ENCODE measurements at places on chromosomes 13 and 19. TPM values are rescaled to one million over a fixed set of nuclear protein-coding genes. Genes with fewer than 3 reads are reported as not detected.

DNA sequence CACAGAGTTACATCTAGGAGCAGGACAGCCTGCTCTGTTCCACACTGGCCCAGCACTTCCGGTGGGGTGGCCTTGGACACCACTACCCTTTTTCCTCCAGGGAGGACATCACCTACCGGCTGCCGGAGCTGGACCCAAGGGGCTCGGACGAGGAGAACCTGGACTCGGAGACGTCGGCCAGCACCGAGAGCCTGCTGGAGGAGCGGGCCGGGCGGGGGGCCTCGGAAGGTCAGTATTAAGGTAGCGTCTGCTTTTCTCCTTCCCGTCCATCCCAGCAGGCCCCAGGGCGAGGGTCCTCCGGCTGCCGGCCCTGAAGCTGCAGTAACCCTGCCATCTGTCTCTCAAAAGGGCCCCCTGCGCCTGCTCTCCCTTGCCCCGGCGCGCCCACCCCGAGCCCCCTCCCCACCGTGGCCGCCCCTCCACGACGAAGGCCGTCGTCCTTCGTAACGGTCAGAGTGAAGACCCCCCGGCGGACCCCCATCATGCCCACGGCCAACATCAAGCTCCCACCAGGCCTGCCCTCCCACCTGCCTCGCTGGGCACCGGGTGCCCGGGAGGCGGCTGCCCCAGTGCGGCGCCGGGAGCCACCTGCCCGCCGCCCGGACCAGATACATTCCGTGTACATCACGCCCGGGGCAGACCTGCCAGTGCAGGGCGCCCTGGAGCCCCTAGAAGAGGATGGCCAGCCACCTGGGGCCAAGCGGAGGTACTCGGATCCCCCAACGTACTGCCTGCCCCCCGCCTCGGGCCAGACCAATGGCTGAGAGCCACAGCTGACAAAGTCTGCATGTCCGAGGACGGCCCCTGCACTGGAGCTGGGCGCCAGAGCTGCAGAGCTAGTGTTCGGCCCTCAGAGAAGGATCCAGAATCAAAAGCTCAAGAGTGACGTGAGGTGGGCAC is 3.4 kb upstream of the USE1 start:
- H3K27me3 ChIP-seq: no peaks in the 10 kb centered on the region
- no peak for DNase-seq
- H3K27ac ChIP-seq: no peak overlapping the region
- H3K36me3 ChIP-seq: peaks cover 8% of the 10 kb centered on the region

PLVAP gene
- not detected for total RNA-seq

GRCh38 chr19:35070471-35070870 is 28.9 kb downstream of the HPN start:
- H3K36me3 ChIP-seq: no peaks in the 10 kb centered on the region
- H3K4me1 ChIP-seq: peaks cover 5% of the 10 kb centered on the region
- no peak overlapping the region for H3K4me3 ChIP-seq

HSD17B14 gene
- 11.6 TPM for total RNA-seq

DNA sequence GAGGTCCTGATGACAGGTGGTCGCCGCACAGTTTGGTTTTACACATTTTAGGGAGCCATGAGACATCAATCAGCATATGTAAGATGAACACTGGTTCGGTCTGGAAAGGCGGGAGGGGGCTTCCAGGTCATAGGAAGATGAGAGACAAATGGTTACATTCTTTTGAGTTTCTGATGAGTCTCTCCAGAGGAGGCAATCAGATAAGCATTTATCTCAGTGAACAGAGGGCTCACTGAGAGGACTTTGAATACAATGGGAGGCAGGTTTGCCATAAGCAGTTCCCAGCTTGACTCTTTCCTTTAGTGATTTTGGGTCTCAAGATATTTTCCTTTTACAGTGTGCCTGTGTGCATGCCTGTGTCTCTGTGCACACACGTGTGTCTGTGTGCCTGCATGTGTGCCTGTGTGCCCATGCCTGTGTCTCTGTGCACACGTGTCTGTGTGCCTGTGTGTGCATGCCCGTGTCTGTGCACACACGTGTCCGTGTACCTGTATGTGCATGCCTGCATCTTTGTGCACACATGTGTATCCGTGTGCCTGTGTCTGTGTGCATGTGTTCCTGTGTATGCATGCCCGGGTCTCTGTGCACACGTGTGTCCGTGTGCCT is 35.5 kb upstream of the TMEM255B start:
- DNase-seq: no peak
- H3K27ac ChIP-seq: no peak overlapping the region
- H3K4me3 ChIP-seq: peak overlapping the region; percentile 54

DNA sequence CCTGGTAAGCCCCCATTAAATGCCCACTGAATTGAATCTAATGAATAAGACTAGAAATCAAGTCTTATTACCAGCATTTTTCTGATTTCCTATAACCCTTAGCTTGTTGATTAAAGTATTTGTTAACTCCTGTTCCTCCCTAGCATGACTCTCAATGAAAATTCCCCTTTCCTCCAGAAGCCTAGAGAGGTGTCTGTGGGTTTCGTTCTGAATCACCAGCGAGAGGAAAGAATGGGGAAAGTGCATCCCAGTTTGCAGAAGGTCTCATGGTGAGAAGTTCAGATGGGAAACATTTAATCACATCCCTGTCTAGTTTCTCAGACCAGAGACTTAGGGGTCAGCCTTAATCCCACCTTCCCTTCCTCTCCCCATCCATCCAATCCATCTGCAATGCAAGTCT is 26.9 kb downstream of the POU2F2 start:
- no peak for DNase-seq
- no peaks in the 10 kb centered on the region for H3K36me3 ChIP-seq
- H3K27ac ChIP-seq: no peak overlapping the region
- peaks cover 3% of the 10 kb centered on the region for H3K4me1 ChIP-seq

DNA sequence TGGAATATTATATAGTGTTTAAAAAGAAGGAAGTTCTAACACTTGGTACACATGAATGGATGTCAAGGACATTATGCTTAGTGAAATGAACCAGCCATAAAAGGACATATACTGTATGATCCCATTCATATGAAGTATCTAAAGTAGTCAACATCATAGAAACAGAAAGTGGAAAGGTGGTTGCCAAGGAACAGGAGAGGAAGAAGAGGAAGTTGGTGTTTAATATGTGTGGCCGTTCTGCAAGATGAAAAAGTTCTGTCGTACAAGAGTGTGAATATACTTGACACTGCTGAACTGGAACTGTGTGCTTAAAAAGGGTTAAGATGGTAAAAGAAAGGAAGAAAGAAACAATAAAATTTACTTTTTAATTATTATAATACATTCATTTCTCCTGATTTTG is 33.1 kb upstream of the C1QTNF9 start:
- no peaks in the 10 kb centered on the region for H3K4me1 ChIP-seq
- no peak overlapping the region for H3K27ac ChIP-seq
- no peak for DNase-seq
- no peaks in the 10 kb centered on the region for H3K27me3 ChIP-seq
- no peaks in the 10 kb centered on the region for H3K36me3 ChIP-seq
- no peak overlapping the region for H3K4me3 ChIP-seq

DNA sequence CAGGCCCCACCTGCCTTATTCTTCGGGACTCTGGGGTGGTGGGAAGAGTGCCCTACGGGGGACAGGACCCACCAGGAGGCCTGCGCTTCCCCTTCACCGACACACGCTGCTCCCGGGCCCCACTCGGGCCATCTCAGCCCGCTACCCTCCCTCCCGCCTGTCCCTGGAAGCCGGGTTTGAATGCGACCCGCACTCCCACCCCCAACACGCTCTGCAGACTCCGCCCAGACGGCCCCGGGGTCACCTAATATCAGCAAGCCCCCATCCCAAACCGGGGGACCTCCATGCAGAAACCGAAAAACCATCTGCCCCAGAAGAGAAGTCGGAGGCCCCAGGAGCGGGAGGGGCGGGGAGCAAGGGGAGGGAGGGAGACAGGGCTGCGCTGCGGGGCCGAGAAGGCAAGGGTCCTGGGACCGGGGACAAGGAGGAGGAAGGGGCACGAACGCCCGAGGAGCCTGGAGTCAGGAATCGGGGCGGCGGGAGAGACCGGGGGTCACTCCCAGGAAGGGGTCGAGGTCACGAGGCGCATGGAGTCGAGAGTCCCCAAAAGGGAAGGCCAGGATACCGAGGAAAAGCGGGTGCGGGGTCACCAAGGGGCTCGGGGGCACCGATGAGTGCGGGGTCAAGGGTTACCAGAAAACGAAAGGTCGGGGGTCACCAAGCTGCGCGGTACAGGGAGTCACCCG is 766 bp downstream of the SBNO2 start:
- H3K4me1 ChIP-seq: no peaks in the 10 kb centered on the region
- peaks cover 8% of the 10 kb centered on the region for H3K36me3 ChIP-seq
- no peaks in the 10 kb centered on the region for H3K27me3 ChIP-seq
- no peak for DNase-seq
- H3K4me3 ChIP-seq: peak overlapping the region; percentile 91

DNA sequence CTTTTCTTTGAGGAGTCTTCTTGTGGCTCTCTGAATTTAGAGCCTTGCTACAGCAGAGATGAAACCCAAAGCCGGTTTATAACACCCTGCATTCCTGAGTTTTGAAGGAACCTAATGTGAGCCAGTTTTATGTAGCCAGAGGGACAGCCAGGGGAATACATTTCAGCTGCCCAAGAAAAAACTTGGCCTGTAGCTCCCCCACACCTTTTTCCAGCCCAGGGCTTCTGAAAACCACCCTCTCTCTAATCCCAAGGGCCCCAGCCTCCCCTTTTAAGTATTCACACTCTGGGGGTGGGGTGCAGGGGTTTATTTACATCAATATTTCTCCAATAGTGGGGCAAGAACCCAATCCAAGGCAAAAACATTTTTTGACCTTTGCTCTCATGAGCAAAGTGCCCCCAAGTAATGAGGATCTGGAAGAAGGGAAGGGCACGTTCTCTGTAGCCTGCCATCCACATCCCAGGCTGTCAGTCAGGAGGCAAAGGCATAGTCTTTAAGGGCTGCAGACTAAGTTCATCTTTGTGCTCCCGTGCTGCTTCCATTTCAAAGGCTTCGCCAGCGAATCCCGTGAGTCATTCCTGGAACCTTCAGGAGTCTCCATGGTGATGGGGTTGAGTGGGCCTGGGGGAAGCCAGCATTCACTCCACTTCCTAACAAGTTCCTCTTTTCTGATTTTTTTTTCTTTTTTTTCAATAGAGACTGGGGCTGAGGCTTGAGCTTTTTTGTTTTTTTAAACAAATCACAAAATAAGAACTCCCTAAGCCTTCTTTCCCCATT is 33.2 kb upstream of the MEDAG start:
- no peaks in the 10 kb centered on the region for H3K4me1 ChIP-seq
- H3K4me3 ChIP-seq: no peak overlapping the region
- no peaks in the 10 kb centered on the region for H3K27me3 ChIP-seq
- DNase-seq: peak; percentile 81
- H3K27ac ChIP-seq: no peak overlapping the region

DNA sequence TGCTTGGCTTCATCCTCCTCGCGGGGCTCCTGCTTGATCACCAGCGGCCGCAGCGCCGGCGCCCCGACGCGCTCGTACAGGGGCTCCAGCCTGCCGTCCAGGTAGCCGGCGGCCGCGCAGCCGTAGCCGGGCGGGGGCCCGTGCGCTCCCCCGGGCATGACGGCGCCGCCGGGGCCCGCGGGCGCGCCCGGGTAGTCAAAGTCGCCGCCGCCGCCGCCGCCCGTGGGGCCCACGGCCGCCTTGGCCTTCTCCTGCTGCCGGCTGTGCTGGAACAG is 497 bp downstream of the CEBPA start:
- DNase-seq: no peak
- no peaks in the 10 kb centered on the region for H3K36me3 ChIP-seq
- H3K27ac ChIP-seq: no peak overlapping the region
- H3K27me3 ChIP-seq: peaks cover 18% of the 10 kb centered on the region
- no peaks in the 10 kb centered on the region for H3K4me1 ChIP-seq

TMEM238 gene
- 4.8 TPM for total RNA-seq

GRCh38 chr19:6876748-6877147 is 10.6 kb upstream of the ADGRE1 start:
- H3K27me3 ChIP-seq: no peaks in the 10 kb centered on the region
- no peak overlapping the region for H3K27ac ChIP-seq
- peaks cover 10% of the 10 kb centered on the region for H3K36me3 ChIP-seq
- DNase-seq: no peak

ZNF8 gene
- total RNA-seq: 17.3 TPM

- H3K4me3 ChIP-seq: no peak overlapping the region
- H3K27me3 ChIP-seq: no peaks in the 10 kb centered on the region
- no peak for DNase-seq
- no peak overlapping the region for H3K27ac ChIP-seq
- no peaks in the 10 kb centered on the region for H3K4me1 ChIP-seq
- H3K36me3 ChIP-seq: peaks cover 9% of the 10 kb centered on the region
These were observed 6.1 kb upstream of the ZNF98 start for GRCh38 chr19:22427960-22428913.

ZNF776 gene
- 19.7 TPM for total RNA-seq

DNA sequence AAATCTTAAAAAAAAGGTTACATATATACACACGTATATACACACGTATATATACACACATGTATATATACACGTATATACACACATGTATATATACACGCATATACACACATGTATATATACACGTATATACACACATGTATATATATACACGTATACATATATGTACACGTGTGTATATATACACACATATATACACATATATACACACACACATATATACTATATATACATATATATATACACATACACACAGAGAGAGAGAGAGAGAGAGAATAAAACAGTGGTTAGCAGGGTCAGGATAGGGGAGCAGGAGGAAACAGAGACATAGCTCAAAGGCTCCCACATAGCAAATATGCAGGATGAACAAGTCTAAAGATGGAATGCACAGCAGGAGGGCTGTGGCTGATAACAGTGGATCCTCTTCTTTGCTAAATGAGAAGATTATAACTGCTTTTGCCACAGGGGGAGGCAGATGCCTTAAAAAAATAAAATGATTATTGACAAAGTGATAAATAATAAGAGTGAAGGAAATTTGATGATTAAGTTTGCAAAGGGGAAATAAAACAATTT is 714.5 kb downstream of the UQCRFS1 start:
- H3K27ac ChIP-seq: no peak overlapping the region
- DNase-seq: no peak
- no peaks in the 10 kb centered on the region for H3K27me3 ChIP-seq
- no peaks in the 10 kb centered on the region for H3K36me3 ChIP-seq
- no peak overlapping the region for H3K4me3 ChIP-seq

- no peak for DNase-seq
- no peak overlapping the region for H3K4me3 ChIP-seq
- no peaks in the 10 kb centered on the region for H3K27me3 ChIP-seq
- H3K27ac ChIP-seq: no peak overlapping the region
- no peaks in the 10 kb centered on the region for H3K36me3 ChIP-seq
- H3K4me1 ChIP-seq: no peaks in the 10 kb centered on the region
These were observed 24.1 kb downstream of the LGALS16 start for GRCh38 chr19:39679791-39680168.

ZNF433 gene
- total RNA-seq: 2.4 TPM
